ENCODE measurements at places on chromosomes 12 and 14. TPM values are rescaled to one million over a fixed set of nuclear protein-coding genes. Genes with fewer than 3 reads are reported as not detected.

The PLEKHD1 gene
- under 0.01 TPM for total RNA-seq

The BEST3 gene
- not detected for total RNA-seq

The CCDC38 gene
- total RNA-seq: not detected

The KRT85 gene
- not detected for total RNA-seq

The CLEC2A gene
- total RNA-seq: not detected

The PIWIL1 gene
- total RNA-seq: not detected

The AGAP2 gene
- total RNA-seq: 0.15 TPM

Data from smooth muscle cell of trachea (primary cell).